ENCODE measurements at places on chromosomes 13 and 19. TPM values are rescaled to one million over a fixed set of nuclear protein-coding genes. Genes with fewer than 3 reads are reported as not detected.
A peak's percentile ranks its signal among the peaks of the same experiment; 100 is the strongest.

The PSG6 gene
- not detected for total RNA-seq

The REEP6 gene
- total RNA-seq, result 1.8 TPM

The MYBPC2 gene
- total RNA-seq, result 0.24 TPM

The CLEC11A gene
- 0.31 TPM for total RNA-seq

The IL12RB1 gene
- total RNA-seq, result 19.6 TPM

The MBD3L3 gene
- not detected for total RNA-seq

DNA sequence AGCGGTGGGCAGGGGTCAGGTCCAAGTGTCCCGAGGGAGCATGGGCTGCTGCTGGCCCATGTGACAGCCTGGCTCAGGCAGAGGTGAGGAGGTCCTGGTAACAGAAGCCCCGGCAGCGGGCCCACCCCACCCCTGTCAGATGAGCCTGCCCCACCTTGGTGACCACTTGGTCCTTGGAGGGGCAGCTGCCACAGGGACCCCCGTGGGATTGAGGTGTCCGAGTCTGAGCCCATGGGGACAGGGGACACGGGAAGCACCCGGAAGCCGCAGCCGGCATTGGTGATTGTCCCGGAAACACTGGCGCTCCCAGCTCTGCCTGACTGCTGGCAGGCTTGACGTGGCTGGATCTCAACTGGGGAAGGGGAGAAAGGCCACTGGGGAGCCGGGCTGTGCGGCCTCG lies 149.1 kb downstream of the KDM4B start:
- no peak overlapping the region for H3K27ac ChIP-seq
- DNase-seq, result no peak
- peaks cover 6% of the 10 kb centered on the region for H3K36me3 ChIP-seq
- H3K27me3 ChIP-seq, result no peaks in the 10 kb centered on the region
- no peaks in the 10 kb centered on the region for H3K4me1 ChIP-seq
- no peak overlapping the region for H3K4me3 ChIP-seq

GRCh38 chr19:40690050-40690692 lies at the start of gene NUMBL:
Gene NUMBL, minus strand, starts transcription at chr19:40690651. Its CDS starts 168 bp downstream, at chr19:40690483.
- H3K4me1 ChIP-seq, result peaks cover 10% of the 10 kb centered on the region
- peak within 1 kb of the TSS; percentile 81 for H3K4me3 ChIP-seq
- H3K36me3 ChIP-seq, result no peaks in the 10 kb centered on the region

GRCh38 chr13:56351041-56351440 lies 789.7 kb upstream of the PRR20A start:
- H3K4me3 ChIP-seq, result no peak overlapping the region
- H3K4me1 ChIP-seq, result no peaks in the 10 kb centered on the region
- H3K27ac ChIP-seq, result no peak overlapping the region
- H3K36me3 ChIP-seq, result no peaks in the 10 kb centered on the region
- H3K27me3 ChIP-seq, result no peaks in the 10 kb centered on the region

- no peaks in the 10 kb centered on the region for H3K4me1 ChIP-seq
- H3K4me3 ChIP-seq, result no peak overlapping the region
- no peak overlapping the region for H3K27ac ChIP-seq
- no peak for DNase-seq
- H3K36me3 ChIP-seq, result no peaks in the 10 kb centered on the region
Observed at GRCh38 chr13:98769736-98770135, 17.3 kb upstream of the SLC15A1 start.

DNA sequence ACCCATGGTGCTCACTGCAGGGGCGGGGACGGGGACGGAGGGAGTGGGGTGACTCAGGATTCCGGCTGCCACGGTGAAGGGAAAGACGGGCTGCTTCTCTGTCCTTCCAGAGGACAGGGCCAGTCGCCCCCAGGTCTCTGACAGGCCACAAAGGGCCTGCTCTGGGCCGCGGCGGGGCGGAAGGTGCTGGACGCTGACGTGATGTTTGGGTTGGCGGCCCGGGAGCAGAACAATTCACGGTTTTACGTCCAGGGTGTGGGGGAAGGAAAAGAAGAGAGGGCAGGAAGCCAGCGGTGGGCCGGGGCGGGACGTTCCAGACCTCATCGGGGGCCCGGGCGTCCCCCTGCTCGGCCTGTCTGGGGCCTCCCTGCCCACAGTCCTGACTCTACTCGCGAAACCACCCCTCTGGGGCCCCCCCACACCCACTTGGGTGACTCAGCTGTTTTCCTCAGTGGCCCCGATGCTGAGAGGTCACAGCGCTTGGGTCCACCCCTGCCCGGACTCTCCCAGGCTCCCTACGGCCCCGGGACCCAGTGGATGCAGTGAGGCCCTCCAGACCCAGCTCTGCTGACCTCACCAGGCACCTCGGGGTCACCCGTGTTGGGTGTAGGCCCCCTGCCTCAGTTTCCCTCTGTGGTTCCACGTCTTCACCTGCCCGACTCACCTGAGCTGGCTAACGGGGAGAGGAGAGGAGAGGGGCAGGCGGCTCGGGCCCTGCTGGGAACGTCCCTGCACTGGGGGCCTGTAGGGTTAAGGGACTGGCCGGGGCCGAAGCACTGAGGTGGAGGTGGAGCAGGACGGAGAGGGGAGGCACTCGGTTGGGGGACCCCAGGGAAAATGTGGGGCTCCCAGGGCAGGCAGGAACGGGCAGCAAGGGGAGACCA lies 29.2 kb downstream of the PIP5K1C start:
- H3K27me3 ChIP-seq, result no peaks in the 10 kb centered on the region
- peak; percentile 66 for DNase-seq
- H3K4me1 ChIP-seq, result peaks cover 22% of the 10 kb centered on the region
- no peak overlapping the region for H3K4me3 ChIP-seq

GRCh38 chr13:111548805-111549204 lies 228.4 kb downstream of the TEX29 start:
- H3K27ac ChIP-seq, result no peak overlapping the region
- H3K36me3 ChIP-seq, result no peaks in the 10 kb centered on the region
- no peaks in the 10 kb centered on the region for H3K4me1 ChIP-seq
- H3K27me3 ChIP-seq, result no peaks in the 10 kb centered on the region

- DNase-seq, result no peak
- H3K4me1 ChIP-seq, result peaks cover 5% of the 10 kb centered on the region
- H3K27ac ChIP-seq, result no peak overlapping the region
- H3K36me3 ChIP-seq, result no peaks in the 10 kb centered on the region
- H3K4me3 ChIP-seq, result no peak overlapping the region
Observed at GRCh38 chr13:42320375-42320787, 48.4 kb downstream of the AKAP11 start.

- no peaks in the 10 kb centered on the region for H3K27me3 ChIP-seq
- H3K4me1 ChIP-seq, result no peaks in the 10 kb centered on the region
- DNase-seq, result no peak
- no peak overlapping the region for H3K27ac ChIP-seq
Observed at GRCh38 chr13:54196684-54197083, 1168.1 kb downstream of the OLFM4 start.

- no peaks in the 10 kb centered on the region for H3K36me3 ChIP-seq
- no peak overlapping the region for H3K4me3 ChIP-seq
- no peaks in the 10 kb centered on the region for H3K4me1 ChIP-seq
- no peak overlapping the region for H3K27ac ChIP-seq
- peaks cover 32% of the 10 kb centered on the region for H3K27me3 ChIP-seq
Observed at GRCh38 chr13:113917096-113917495, 53.2 kb upstream of the GAS6 start.

DNA sequence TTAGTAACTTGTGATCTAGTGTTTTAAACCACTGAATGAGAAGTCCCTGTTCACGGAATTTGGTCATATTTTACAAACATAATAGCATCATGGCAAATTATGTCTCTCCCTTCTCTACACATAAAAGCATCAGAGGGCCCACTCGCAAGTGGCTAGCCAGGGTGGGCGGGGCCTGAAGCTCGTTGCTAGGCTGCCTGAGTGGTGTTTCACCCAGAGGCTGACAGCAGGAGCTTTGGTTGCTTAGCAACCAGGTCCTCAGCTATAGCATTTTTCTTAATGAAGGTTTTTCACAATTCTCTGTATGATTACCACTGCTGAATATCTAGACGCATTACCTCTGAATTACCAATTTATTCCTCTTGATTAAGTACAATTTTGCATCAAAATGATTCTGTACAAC lies 126.5 kb downstream of the NALCN start:
- H3K4me1 ChIP-seq, result no peaks in the 10 kb centered on the region
- no peak for DNase-seq
- no peak overlapping the region for H3K4me3 ChIP-seq
- no peaks in the 10 kb centered on the region for H3K36me3 ChIP-seq
- H3K27ac ChIP-seq, result no peak overlapping the region

Data from CD8-positive, alpha-beta memory T cell (primary cell).